Hepatocyte (in vitro differentiated cells): ENCODE measurements at places on chromosomes 2 and 18.

- no peak for DNase-seq
Observed at GRCh38 chr2:191152482-191153240, 1.9 kb upstream of the STAT4 start.

- no peak for DNase-seq
Observed at GRCh38 chr2:95057535-95058370, 32.2 kb downstream of the MAL start.

DNA sequence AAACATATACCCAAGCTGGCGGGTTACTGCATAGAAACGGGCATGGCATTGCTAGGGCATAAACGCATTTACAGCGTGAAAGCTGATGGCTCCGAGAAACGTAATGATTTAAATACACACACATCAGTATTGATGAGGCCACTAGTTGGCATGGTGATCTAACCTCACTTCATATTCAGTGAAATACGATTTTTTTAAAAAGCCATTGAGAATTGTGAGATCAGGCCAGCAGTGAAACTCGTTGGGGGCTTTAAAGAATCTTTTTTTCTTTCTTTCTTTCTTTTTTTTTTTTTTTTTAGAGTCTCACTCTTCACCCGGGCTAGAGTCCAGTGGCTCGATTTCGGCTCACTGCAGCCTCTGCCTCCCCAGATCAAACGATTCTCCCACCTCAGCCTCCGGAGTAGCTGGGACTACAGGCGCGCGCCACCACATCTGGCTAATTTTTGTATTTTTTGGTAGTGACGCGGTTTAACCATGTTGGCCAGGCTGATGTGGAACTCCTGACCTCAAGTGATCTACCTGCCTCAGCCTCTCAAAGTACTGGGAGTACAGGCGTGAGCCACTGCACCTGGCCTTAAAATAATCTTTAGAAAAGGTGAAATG, 2.4 kb upstream of the SMAD7 start:
- DNase-seq: no peak

DNA sequence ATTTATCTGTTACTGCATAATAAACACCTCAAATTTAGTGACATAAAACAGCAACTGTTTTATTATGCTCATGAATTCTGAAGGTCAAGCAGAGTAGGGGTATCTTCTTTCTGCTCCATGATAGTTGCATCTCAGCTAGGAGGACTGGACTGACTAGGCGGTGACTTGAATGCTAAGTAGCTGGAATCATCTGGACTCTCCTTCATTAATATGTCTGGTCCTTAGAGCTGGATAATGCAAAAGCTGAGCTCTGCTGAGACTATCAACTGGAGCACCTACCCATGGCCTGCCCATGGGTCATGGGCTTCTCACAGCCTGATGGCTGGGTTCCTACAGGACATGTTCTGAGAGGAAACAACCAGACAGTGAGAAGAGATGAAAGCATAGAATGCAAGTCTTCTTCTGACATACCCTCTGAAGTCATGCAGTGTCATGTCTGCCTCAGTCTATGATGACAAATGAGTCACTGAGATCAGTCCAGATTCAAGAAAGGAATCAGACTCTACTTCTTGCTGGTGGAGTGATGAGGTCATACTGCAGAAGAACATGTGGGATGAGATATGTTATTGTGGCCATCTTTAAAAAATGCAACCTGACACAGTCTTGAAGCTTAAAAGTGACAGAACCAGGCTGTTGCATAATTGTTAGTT, 174.2 kb upstream of the OSR1 start:
- no peak for DNase-seq

GRCh38 chr2:149418065-149418464, 87.7 kb downstream of the LYPD6 start:
- DNase-seq: no peak
